ENCODE measurements at places on chromosomes 5 and 9.

GRCh38 chr5:29263915-29264351 lies 1929.6 kb upstream of the CDH6 start:
- no peak for DNase-seq

DNA sequence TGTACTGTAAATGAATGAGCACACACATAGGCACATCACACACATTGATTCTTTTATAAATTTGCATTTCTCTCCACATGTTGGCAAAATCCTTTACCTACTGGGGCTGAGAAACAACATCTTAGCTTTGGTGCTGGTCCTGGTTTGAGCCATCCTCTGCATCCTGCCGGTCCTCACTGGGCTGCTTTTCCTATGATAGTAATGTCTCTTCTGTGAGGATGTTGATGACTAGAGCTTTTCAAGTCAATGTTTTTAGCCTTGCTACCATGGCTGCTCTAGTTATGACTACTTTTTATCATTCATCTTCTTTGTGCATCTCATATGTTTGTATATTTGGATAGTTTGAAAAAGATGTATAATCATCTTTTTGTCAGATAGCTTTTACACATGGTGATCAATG lies 280.4 kb upstream of the CD180 start:
- DNase-seq = no peak

DNA sequence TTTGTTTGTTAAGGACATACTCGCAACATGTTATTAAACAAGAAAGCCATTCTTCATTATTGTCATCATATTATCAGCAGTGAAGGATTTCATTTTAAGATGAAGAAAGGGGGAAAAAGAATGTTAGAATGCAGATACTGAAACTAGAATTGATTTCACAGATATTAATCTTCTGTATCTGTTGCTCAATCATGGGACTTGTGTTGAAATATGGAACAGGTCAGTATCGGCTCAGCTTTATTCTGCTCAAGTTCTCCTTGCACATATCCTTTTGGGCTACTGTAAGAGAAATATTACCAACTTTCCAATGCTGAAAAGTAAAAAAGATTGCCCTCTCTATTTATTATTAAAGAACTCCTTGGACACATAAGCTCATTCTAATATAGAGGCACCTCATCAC lies 13.8 kb upstream of the ANXA1 start:
- no peak for DNase-seq

DNA sequence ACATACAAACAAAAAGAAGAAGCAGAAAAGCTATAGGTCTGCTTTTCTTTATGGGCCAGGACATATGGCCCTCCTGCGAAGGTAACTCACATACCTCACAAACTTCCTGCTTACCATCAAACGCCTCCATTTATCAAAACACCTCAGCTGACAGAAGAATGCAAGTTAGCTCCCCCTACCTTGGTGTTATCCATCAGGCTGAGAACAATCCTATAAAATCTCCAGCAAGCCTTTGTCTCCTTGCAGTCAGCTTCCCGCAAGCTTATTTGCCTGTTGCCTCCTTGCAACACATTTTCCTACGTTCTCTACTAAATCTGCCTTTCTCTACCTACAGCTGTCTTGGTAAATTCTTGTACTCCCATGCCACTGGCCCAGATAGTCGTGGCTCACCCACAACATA lies 22.7 kb upstream of the PCA3 start:
- no peak for DNase-seq

GRCh38 chr9:102461156-102461819 lies 533.8 kb upstream of the CYLC2 start:
- no peak for DNase-seq

GRCh38 chr5:18961234-18961633 lies 1026.8 kb downstream of the CDH18 start:
- no peak for DNase-seq

- DNase-seq = no peak
Observed at GRCh38 chr5:98519571-98519970, 253.9 kb upstream of the RGMB start.

DNA sequence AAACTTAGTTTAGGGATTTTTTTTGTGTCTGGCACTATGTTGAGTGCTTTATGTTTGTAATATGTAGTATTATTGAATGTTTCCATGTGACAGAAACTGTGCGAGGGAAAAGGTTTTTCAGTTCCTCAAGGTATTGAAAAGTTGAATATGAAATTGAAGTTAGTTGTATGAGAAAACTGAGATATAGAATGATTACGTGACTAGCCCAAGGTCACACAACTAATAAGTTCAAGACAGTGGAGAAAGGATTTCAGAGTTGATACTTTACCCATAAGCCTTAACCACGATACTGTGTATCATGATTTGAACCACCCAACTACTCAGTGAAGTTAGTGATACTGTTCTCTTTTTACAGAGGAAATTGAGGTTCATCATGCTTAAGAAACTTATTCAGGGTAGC lies 5.7 kb downstream of the NIPBL start:
- DNase-seq = no peak

DNA sequence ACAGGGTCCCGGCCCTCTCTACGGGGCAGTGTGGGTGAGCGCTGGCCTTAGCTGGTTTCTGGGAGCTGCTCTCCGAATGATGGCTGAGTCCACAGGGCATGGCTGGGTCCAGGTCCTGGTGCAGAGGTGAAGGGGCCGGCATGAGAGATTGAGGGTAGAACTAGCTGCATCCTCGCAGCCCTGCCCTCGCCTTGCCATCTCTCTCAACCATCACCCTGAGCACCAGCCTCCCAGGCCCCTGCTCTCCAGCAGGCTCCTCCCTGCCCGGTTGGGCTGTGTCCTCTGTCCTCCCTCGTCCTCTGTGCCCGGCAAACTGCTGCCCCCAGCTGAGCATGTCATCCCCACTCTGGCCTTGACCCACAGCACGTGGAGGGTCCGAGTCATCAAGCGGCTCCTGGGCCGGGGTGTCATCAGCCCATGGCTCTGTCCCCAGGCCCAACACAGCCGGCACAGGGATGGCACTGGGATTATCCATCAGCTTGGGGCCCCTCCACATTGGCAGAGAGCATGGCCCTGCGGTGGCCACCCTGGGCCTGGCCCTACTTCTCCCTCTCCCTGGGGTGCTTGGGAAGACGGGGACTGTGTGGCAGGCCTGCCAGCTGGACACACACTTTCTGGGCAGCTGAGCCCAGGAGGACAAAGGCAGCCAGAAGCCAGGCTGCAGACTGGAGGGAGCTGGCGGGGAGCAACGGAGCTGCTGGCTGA lies 8.4 kb downstream of the FLT4 start:
- DNase-seq = no peak

GRCh38 chr5:108028412-108028811 lies 353.5 kb downstream of the FBXL17 start:
- DNase-seq = no peak

GRCh38 chr9:12813960-12814876 lies 39.4 kb downstream of the LURAP1L start:
- DNase-seq = no peak

DNA sequence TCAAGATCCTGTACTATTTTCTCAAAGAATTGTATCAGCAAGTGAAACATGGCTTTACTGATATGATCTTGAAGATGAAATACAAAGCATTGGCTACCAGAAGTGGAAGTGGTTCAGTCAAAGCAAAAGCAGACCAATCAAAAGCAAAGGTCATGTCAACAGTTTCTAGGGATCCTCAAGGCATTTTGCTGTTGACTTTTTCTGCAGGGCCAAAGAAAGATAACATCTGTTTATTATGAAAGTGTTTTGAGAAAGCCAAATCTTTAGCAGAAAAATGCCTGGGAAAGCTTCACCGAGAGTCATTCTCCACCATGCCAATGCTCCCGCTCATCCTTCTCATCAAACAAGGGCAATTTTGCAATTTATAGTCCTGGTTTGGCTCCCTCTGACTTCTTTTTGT lies 90.3 kb upstream of the ACO1 start:
- DNase-seq = no peak

GRCh38 chr9:134053401-134053871 lies 14.4 kb downstream of the BRD3 start:
- no peak for DNase-seq

DNA sequence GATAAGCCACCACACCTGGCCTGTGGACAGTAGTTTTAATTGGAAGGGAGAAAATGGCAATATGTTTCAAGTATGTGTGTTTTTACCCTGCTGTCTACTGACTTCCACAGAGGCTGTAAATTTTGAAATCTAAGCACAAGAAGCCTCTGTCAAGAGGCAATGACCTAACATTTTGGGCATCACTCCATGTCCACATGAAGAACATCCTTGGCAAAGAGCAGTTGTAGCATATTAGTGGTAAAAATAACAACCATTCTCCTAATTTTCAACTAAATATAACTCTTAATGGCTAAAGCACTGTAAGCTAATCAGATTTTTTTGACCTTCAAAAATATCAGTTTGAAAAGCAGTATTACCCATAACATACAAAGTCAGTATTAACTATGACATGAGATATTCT lies 100.3 kb upstream of the APC start:
- DNase-seq = no peak

DNA sequence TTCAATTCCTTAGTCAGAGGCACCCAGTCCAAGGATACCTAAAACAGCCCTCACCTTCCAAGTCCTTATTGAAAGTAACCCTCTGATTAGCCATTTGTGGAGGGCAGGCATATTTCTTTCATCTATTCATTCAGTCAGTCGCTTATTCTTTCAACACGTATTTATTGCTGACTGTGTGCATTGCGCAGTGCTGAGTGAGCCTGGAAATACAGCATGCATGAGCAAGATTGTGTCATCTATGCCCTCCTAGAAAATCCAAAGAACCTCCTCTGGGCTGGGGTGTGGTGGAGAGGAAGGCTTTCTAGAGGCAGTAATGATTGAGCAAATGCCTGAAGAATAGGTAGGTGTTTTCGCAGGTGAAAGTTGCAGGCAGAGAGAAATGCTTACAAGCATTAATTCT lies 8.5 kb upstream of the FEM1C start:
- no peak for DNase-seq

GRCh38 chr5:37840053-37841034 lies 503 bp upstream of the GDNF start:
- DNase-seq = no peak

DNA sequence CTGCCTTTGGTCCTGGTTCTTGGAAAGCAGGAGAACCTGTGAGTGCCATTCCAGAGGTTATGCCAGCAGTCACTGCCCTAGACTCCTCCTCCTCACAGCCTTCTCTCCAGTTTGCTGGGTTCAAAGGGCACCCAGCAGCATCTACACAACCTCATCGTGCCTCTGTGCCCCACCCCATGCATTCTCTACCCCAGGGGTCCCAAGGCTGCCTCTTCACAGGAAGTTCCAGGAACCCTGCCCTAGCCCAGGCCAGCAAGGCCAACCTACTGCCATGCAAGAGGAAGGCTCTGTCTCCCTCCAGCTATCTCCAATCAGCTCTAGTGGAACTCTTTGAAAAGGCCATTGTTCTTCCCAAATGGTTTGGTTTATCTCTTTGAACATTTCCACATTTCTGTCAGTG lies 21.2 kb downstream of the ENC1 start:
- DNase-seq = no peak

DNA sequence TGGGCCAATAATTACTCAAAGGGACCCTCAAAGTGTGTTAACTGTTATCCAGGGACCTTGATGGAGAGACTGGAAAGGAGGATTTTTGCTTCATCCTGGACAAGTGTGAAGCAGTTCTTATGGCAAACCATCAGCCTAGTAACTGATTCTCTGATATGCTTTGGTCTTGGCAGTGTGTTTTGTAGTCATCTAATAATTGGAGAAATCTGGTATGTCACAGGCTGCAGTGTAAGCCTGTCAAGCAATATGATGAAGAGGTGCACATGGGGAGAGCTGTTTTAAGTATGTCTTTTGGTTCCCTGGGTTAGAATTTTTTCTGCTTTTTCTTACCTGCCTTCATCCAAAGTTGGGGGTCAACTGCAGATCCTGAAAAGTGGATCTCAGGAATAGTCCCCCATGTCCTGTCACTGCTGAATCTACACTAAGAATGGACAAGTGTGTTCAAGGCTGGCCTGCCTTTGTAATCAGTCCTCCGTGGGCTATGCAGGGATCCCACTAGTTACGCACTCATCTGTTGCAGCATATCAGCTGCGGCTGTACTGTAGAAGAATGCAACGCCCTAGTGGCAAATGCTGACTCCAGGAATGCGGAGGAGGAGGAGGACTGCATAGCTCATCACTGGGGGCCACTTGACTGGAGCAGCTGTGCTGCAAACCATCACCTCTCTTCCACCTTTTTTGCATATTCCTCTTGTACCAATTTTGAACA lies 1.9 kb downstream of the SPTAN1 start:
- DNase-seq = peak; percentile 19

DNA sequence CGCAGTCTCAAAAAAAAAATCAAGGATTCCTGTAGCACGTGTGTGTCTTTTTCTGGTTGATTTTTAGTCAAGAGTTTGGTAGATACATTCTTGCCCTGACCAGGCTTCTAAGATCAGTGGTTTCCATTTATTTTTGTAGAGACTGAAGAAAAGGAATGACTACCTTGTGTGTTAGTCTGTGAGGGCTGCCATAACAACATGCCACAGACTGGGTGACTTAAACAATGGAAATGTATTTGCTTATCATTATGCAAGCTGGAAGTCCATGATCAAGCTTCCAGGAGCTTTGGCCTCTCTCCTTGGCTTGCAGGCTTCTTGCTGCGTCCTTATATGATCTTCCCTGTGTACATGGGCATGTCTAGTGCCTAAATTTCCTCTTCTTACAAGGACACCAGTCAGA lies 127.0 kb downstream of the CCDC192 start:
- DNase-seq = no peak

- no peak for DNase-seq
Observed at GRCh38 chr5:90193185-90193822, 216.3 kb downstream of the CETN3 start.

DNA sequence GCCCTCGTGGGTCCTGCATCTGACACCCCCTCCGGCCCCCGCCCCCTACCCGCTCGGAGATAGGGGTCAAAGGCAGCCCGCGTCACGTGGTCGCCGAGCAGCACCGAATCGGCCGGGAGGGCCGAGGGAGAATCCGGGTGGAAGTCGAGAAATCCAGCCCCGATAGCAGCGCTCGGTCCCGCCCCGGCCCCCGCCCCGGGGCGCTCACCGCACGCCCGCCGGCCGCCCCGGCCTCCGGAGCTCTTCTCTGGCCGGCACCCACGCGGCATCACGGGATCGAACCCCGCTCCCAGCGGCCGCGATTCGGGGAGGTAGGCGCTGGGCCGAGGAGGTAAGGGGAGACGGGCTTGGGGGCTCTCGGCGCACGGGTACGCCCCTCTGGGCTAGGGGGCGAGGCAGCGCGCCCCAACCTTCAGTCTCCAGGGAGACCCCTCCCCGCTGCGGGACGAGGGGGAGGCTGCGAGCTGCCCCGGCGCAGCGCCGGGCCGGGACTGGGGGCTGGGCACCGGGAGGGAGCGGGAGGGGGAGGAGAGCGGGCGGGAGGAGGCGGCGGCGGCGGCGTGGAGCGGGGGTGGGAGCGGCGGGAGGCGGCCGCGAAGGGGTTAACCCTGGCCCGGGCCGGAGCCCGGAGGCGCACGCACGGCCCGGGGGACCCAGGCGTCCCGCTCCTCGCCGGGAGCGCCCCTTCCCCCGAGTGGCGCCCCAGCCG lies 22.1 kb upstream of the NDST1 start:
- peak; percentile 18 for DNase-seq

DNA sequence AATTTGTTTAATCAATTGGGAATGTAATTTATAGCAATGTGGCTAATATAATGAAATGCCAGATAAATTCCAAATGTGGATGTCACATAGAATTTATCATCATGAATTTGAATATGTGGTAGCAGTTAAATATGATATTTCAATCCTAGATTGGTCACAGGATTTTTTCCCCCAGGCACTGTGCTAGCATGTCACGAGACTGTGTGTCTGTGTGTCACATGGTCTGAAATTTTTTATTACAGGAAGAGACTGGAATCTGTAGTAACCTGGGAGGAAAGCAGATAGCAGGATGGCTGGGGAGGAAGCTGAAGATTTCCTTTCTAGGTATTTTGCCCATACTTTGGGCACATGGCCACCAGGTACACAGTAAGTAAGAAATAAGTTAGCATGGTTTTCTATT lies 35.4 kb upstream of the MSH3 start:
- no peak for DNase-seq

Data from activated CD4-positive, alpha-beta T cell treated with anti-CD3 and anti-CD28 coated beads for 4 hours (primary cell).